ENCODE measurements at places on chromosomes 1 and 21.

DNA sequence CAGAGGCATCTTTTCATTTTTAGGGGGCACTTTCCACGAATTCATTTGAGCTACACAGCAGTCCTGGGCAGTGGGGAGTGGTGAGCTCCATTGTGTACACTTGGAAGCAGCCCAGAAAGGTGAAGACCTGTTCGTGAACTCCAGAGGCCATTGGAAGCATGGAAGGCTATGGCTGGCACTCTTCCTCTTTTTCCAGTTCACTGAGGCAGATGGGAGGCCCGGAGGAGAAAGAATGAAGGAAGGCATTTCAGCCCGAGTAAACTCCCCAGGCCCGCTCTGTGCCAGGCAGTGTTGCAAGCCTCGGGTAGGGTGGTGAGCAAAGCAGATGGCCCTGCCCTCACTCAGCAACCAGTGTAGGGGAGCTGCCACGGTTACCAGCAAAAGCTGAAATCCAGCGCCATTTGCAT is 673 bp upstream of the DHCR24 start:
- DNase-seq = peak; percentile 65

DNA sequence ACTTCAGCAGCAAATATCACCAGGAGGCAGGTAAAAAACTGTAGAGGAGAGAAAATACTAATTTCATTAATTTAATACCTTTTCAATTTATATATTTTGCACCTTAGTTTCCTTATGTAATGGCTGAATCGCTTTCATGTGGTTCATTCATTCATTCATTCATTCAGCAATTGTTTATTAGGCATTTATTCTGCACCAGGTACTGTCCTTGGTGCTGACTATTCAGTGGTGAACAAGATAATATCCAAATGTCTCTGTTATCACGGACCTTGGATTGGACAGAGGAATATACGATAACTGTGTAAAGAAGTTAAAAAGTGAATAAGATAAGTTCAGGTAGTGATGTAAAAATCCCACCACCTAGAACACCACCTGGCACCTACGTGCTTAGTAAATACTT is 28.8 kb downstream of the TSPAN2 start:
- no peak for DNase-seq

- no peak for DNase-seq
These were observed 85.0 kb upstream of the AK4 start for GRCh38 chr1:65063025-65063424.

GRCh38 chr1:24357038-24357437 is 37.9 kb downstream of the GRHL3 start:
- DNase-seq = no peak

- peak; percentile 97 for DNase-seq
These were observed 487.6 kb downstream of the DPYD start for GRCh38 chr1:97433094-97433823.

DNA sequence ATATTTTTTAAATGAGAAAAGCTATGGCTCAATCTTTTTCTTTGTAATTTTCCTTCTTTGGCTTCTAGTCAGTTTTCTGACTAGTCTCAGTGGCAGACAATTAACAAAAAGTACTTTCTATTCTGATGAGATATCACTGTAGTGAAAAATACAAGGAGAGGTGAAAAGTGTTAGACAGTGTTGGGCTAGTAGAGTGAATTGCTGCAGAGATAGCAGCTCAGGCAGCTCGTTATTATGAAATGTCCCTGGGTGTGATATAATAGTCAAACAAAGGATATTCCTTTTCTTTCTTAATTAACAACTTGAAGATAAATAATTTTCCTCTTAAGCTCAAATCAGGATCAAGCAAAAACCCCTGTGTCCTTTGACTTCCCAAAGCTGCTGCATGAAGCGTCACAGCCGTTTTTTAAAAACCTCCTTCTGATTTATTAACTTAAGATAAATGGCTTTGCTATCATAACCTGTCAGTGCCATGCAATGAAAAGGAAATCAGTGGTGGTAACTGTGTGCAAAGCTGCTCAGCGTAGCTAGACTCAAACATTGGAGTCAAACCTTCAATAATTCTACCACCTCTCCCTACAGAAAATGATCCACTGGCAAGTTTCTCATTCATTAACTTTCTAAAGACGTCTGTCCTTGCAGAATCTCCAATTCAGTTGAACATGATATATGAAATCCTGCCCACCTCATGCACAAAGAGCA is 646.6 kb upstream of the PTBP2 start:
- no peak for DNase-seq

GRCh38 chr1:166166698-166167571 is at the start of gene FAM78B:
FAM78B (minus strand) TSS chr1:166167001; CDS start chr1:166166248, 753 bp downstream.
- peak; percentile 61 for DNase-seq

DNA sequence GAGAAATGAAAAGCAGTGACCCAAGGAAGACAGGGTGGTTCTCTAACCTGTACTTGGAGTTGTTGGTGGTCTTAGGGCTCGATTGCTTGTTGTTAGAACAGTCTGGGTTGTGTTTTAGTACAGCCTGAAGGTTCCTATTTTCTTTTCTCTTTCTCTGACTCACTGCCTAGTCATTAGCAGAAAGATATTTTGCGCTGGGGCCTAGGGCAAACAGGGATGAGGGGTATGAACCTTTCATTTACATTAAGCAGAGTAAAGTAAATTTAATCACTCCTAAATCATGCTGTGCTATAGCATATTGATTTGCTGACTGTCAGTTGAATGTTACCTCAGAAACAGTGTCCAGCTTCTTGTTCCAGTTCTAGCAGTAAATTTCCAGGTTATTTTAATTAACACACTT is 197.2 kb downstream of the RWDD3 start:
- DNase-seq = no peak

DNA sequence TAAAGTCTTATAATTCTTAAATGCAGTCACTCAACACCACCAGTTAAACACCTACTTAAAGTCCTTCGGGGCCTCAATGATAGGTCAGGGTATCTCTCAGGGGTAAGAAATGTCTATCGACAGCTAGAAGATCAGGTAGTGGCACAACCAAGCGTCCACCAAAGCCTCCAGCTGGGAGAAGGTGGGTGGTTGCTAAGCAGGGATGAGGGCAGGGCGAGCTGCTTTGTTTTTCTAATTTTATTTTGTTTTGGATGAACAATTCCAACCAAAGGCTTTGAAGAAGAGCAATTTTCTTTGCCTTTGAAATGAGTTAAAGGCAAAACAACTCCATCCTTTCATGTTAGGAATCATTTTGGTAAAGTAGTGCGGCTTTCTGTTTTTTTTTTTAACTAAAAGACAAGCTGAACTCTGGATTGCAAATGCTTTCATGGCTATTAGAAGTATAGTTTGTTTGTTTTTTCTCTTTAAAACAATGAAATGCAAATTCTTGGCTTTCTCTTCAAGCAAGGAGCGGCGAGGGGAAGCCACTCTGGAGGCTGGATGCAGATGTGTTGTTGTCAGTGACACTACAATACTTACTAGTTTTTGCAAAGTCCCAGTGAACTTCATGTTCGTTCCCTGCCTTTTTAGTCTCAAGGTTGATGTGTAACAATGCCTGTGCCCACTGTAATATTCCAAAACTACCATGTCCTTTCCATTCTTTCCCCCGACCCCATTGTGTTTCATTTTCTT is 106.0 kb downstream of the MRPS6 start:
- DNase-seq = no peak

GRCh38 chr1:75275631-75276030 is 141.4 kb downstream of the LHX8 start:
- DNase-seq = no peak

DNA sequence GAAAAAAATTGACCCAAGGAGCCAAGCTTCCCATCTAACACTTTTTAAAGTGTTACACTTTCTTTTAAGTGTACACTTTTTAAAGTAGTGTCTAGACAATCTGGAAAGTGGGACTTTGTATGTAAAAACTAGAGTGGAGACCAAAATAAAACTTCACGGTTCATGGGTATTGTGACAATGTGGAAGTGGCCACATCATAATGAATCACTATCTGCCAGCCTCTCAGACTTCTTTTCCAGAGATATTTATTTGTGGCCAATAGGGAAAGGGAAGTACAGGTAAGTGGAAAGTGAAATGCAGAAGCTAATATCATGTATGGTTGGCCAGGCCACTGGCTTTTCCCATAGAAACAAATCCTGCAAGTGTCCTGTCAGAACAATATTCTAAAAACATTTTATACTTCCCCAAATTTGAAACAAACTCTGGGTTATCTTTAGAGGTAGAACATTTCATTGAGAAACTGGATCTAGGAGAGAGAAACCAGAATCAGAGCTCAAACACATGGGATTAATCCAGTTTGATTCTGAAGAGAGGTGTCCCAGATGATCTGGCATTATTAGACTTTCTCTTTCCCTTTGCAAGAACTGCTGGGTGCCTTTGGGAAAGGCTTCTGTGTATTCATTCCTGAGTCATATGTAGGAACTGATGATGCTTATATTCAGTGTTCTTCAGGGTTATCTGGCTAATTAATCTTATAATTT is 2.0 kb downstream of the TNFSF18 start:
- DNase-seq = peak; percentile 19

DNA sequence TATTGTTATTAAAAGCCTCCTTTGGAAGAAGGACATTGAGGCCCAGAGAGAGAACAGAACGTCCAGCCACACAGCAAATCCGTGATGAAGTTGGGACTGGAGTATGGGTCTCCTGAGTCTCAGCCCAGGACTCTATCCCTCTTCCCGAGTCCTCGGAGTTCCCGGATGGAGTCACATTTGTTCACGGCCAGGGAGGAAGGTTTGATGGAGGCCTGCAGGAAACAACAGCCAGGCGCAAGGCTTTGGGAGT is 357 bp upstream of the TXLNA start:
- no peak for DNase-seq

GRCh38 chr1:23424293-23425192 is at the start of gene TCEA3:
TCEA3 (minus strand) TSS chr1:23424748; CDS start chr1:23424633, 115 bp downstream.
- DNase-seq = peak; percentile 52

DNA sequence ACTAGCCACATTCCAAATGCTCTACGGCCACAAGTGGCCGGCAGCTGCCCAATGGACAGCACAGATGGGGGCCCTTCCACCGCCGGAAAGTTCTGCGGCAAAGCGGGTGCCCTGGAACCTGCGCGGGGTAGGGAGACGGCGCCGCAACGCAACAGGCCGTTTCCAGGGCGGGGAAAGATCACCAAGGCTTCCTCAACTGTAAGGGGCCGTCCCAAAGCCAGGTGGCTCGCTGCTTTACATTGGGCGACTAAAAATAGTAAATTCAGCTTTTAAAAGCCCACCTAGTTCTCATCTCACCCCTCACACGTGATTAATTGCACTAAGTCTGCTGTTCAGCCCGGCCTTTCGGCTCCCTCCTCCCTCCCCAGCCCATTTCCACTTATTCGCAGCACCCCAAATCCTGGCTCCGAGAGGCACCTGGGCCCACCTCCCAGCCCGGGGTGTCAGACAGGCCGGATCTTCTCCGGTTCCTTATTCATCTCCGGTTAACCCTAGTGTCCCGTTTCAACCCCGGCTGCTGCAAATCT is 643 bp downstream of the CFAP298 start:
- peak; percentile 68 for DNase-seq

GRCh38 chr1:15145327-15145726 is 8.2 kb upstream of the TMEM51 start:
- DNase-seq = no peak

DNA sequence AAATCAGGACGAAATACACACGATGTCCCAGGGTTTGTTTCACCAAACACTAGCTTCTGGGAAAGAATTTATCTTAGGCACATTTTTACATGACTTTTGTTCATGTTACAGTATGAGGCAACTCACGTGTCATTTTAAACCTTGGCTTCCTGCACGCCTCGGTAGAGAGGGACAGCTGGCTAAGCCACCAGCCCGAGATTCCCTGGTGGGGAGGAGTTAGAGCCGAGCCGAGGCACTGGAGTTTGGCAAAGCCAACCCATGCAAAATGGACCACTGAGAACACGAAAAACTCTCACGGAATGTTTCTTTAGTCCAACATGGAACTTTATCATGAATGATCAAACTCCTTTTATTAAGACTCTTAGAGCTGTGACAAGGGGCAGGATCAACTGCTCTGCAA is 240.0 kb downstream of the DYRK1A start:
- DNase-seq = no peak

- DNase-seq = no peak
These were observed 63.3 kb downstream of the FYB2 start for GRCh38 chr1:56755911-56756310.

DNA sequence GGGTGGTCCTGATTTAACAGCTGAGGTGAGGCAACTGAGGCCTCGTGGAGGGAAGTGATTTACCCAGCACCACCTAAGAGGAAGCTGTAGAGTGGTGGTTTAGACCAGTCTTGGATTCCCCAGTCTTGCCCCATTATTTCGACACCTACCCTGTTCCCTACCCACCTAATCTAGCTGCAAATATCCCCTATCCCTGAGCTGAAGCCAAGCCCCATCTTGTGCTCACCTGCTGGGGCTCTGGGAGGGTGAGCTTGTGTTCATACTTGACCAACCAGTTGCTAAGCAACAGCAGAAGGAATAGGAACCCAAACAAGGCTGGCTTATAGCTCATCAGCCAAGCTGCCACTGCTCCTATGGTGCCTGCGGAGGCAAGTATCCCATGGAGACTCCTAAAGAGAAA is 2.0 kb downstream of the TEX46 start:
- no peak for DNase-seq

- peak; percentile 47 for DNase-seq
These were observed 183.0 kb downstream of the CYYR1 start for GRCh38 chr21:26389971-26390641.

DNA sequence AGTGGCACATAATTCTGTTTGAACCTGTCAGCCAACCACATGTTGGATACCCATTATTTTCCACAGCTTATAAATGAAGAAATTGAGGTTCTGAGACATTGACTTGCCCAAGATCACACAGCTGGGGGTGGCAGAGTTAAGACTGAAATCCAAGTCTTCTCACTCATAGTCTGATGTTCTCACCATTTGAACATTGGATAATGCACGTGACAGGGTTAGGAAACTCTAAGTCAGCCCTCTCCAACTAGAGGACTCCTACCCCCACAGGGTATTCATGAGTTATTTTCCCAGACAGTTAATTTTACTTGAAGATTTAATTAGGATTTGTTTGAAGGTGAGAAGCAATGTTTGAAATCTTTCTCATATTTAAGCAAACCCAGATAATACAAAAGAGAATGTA is 38.1 kb upstream of the C1orf105 start:
- peak; percentile 60 for DNase-seq

DNA sequence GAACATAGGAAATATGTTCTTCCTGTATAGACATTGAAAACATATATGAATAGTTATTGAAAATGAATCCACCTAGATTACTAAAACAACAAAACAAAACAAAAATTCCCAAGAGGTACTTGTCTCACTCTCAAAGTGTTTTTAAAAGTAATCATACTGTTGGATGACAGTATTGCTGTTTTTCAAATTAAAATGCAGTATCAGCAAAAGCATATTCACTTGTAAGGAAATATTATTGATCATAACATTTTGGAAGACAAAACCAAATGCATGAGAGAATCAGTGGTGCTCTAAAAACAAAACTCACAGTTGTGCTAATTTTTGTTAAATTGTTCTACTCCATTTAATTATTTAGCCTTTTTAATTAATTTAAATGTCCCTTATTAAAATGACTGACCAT is 131.0 kb downstream of the COL11A1 start:
- no peak for DNase-seq

GRCh38 chr1:74579425-74579824 is 67.0 kb upstream of the LRRC53 start:
- DNase-seq = no peak

GRCh38 chr21:25688275-25689155 is 46.2 kb downstream of the ATP5PF start:
- peak; percentile 47 for DNase-seq
